ENCODE measurements at places on chromosomes 1 and 21.

GRCh38 chr21:14975136-14975919 is 89.5 kb downstream of the NRIP1 start:
- DNase-seq, result no peak

DNA sequence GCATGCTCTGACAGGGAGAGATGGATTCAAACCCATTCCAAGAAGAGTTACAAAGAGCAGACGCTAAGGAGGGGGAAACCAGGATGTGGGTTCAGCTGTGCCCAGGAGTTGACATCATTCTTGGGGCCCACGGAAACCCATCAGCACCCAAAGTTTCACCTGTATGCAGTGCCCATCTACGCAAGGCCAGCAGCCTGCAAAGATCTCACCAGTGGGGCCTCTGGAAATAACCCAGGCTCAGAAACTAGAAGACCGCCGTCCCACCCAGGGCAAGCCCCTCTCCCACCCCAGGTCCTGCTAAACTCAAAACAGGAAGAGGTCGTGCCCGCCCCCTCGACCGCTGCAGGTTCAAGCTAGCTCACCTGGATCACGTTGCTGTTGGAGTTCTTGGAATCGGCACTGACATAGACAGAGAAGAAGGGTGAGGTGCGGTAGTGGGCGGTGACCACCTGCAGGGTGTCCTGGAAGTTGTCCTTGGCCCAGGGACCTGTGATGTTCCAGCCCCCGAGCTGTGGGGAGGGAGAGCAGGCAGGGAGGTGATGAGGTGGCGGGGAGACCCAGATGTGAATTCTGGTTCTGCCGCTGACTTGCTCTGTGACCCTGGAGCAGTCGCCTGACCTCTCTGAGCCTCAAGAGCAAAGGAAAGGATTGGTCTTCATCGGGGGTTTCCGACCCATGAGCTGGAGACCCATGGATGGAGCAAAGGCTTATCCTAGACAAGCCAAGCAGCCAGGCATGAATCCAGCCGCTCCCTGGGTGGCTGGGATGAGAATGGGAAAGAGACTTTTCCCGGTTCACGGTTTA is 31.7 kb downstream of the ECE1 start:
- no peak for DNase-seq

DNA sequence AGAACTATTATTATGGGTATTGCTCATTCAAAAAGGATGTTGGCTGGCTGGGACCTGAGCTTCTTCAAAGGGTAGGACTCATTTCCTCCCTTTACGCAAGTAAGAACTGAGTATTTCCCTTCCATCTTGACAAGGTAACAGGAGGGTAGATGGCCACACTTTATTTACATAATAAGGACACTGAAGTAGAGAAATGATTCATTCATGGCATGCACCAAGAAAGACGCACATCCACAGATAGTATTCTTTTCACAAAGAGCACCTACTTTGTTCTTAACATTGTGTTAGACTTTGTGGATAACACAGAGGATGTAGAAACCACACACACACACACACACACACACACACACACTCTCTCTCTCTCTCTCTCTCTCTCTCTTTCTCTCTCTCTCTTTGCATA is 82.9 kb downstream of the FAM78B start:
- DNase-seq, result no peak

- DNase-seq, result no peak
Measured at GRCh38 chr21:45253633-45254459, 33.8 kb downstream of the POFUT2 start.

DNA sequence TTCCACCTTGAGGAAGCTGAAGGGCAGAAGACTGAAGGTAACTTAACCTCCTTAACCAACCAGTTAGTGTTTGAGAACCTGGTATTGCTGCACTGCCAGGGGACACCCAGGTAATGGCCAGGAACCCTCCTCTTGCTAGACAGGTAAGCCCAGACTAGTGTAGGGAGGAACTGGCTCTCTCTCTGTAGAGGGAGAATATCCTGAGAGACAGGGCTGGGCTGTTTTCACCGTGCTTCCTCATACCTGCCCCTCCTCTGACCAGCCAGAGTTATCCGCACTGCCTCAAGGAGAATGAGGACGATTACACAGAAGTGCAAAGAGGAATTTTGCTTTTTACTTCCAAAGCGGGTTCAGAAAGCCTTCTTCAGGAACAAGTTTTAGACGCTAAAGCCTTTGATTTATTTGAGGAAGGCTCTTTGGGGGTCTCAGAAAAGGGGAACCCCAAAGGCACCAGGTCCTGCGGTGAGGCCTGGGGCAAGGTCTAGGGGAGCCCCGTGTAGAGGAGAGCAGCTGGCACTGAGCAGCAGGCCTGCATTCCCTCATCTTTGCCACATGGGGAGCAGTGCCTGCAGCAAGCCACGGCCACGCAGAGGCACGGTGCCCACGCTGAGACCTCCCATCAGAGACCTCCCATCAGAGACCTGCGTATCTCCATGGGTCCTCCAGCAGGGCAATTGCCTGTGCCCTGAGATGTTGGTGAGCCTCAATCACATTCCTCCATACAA is 13.5 kb downstream of the GNG4 start:
- no peak for DNase-seq

DNA sequence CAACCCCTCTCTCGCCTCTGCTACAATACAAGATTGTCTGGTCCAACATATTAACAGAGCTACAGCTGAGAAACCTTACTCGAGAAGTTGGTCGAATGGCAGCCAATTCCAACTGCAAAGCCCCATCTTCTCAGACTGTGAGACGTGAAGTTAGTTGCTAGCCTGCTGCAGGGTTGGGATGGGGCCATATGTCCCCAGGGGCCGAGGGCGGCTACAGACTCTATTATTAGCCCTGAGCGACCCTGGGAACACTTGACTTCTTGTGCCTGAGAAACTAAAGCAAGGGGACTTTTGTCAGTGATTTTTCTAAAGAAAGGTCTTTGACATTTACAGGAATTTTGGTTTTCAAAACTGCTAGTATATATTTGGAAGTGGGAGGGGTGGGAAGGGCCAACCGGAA is 13.7 kb downstream of the NCF2 start:
- no peak for DNase-seq

- DNase-seq, result no peak
Measured at GRCh38 chr1:202357506-202357905, 9.0 kb downstream of the PPP1R12B start.

GRCh38 chr1:10459184-10459583 is 9.4 kb downstream of the CORT start:
- DNase-seq, result no peak

DNA sequence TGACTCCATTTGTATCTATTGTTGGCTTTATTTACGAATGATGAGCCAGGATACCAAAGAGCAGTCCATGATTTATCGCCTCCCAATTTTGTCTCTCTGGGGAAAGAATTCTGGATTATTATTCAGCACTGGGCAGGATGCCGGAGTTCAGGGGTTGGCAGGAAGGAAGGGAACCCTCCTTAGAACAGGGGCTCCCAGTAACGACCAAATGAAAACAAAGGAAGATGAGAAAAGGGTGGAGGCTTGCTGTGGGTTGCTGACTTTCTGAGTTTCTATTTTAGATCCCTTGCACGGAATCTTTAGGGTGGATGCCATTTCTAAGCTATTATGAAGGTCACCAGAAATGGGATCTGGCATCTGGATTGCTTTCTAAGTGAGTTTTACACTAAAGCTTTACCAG is 231.2 kb upstream of the LYPLAL1 start:
- DNase-seq, result no peak

All from activated CD4-positive, CD25-positive, alpha-beta regulatory T cell (primary cell).